ENCODE measurements at places on chromosomes 2 and 18. TPM values are rescaled to one million over a fixed set of nuclear protein-coding genes. Genes with fewer than 3 reads are reported as not detected.

RNF152 gene
- 0.21 TPM for total RNA-seq

PARD3B gene
- total RNA-seq = 0.09 TPM

LCT gene
- 0.53 TPM for total RNA-seq

ERFE gene
- total RNA-seq = 1.1 TPM

DNA sequence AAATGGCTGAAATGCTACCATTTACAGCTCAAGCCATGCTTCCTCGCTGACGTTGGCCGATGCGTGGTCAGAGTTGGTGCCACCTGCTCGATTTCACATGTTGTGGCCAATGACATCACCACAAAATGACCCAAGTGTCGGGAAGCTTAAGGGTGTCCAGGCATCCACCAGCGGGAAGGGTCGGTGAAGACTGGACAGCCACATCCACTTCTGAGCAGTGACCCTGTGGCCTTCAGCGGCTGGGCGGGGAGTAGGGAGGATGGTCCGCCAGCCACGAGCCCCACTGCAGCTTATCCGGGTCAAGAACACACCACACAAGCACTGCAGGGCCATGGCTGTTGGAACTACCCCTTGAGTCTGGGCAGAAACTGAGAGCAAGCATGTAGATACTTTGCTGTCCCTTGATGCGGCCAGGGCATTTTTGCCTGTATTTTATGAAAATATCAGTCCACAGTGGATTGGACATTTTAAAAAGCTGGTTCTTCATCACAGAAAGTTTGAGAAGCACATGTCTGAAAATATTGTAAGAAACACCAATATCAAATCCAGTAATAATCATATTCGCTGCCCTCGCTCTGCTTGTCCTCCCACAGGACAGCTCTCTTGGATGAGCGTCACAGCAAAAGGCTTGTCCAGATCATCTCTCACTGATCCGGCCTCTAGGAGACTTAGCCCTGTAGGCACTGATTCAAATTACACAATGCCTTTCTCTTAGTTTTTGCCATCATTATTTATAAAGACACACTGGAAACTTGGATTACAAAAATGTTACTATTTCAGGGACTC is 174.0 kb downstream of the TWIST2 start:
- H3K27me3 ChIP-seq = peaks cover 2% of the 10 kb centered on the region
- no peak overlapping the region for H3K4me3 ChIP-seq
- no peaks in the 10 kb centered on the region for H3K36me3 ChIP-seq

DNA sequence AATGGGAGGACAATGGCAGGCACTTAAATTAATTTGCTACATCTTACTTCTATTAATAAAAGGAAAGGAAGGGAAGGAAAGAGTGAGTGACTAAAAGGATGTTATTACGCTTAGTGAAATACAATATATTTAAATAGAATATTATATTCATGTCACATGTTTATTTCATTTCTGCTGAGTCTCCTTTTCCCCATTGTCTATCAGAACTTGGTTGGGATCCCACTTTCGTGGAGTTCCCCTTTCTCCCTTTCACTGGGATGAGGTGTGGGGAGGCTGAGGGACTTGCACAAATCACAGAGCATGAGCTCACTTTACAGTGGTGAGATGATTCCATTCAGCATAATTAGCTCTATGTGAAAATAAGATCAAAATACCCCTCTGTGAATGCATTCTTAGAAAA is 730.6 kb downstream of the TSN start:
- no peak overlapping the region for H3K4me3 ChIP-seq
- H3K27me3 ChIP-seq = no peaks in the 10 kb centered on the region
- no peaks in the 10 kb centered on the region for H3K4me1 ChIP-seq
- no peak overlapping the region for H3K27ac ChIP-seq

DNA sequence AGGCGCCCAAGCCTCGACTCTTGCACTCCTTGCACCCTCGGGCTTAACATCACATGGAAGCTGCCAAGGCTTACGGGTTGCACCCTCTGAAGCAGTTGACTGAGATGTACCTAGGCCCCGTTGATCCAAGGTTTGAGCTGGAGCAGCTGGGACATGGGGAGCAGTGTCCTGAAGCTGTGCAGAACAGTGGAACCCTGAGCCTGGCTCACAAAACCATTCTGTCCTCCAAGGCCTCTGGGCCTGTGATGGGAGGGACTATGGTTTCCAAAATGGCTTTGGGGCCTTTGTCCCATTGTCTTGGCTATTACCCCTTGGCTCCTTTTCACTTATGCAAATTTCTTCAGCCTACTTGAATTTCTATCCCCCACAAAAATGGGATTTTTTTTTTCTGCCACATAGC is 454.0 kb downstream of the PIK3C3 start:
- DNase-seq = no peak
- no peak overlapping the region for H3K27ac ChIP-seq
- no peaks in the 10 kb centered on the region for H3K36me3 ChIP-seq
- no peak overlapping the region for H3K4me3 ChIP-seq
- no peaks in the 10 kb centered on the region for H3K4me1 ChIP-seq

DNA sequence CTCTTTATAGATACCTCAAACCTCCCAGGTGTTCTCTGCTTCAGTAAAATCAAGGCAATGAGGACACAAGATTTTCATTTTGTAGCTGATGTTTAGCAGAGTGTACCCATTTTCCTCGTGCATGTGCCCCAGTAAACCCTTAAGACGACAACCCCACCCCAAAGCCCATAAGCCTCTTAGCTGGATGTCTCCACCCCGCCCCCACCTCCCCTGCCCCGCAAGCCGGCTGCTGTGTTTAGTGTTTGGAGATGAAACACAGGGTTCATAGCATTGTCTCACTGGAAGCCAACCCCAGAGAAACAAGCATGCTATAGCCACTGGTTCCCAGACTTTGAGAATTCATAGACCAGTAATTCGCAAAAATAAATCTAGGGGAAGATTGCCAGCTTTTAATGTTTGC is 5.8 kb upstream of the SAG start:
- H3K36me3 ChIP-seq = no peaks in the 10 kb centered on the region
- no peaks in the 10 kb centered on the region for H3K27me3 ChIP-seq
- no peak for DNase-seq
- no peak overlapping the region for H3K27ac ChIP-seq
- H3K4me3 ChIP-seq = no peak overlapping the region

GRCh38 chr18:21289827-21290226 is 47.8 kb downstream of the GREB1L start:
- H3K36me3 ChIP-seq = no peaks in the 10 kb centered on the region
- no peaks in the 10 kb centered on the region for H3K27me3 ChIP-seq
- no peak overlapping the region for H3K27ac ChIP-seq
- DNase-seq = no peak
- H3K4me1 ChIP-seq = no peaks in the 10 kb centered on the region

- DNase-seq = no peak
- no peaks in the 10 kb centered on the region for H3K27me3 ChIP-seq
- H3K4me3 ChIP-seq = no peak overlapping the region
Measured at GRCh38 chr2:172582656-172583055, 26.8 kb downstream of the PDK1 start.

DNA sequence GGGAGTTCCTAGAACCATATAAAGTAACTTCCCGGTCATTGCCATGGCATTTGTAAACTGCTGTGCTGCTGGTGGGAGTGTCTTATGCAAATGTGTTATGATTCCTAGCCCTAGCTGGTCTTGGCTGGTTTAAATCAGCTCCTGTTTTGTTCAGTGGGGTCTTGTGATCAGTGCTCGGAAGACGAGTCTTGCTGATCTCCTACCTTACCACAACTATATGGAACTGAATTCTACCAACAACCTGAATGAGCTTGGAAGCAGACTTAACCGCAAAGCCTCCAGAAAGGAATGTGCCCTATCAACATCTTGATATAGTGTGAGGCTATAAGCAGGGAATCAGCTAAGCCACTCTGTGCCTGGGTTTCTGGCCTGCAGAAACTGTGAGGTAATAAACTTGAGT is 33.5 kb downstream of the POLE4 start:
- no peaks in the 10 kb centered on the region for H3K36me3 ChIP-seq
- H3K27ac ChIP-seq = no peak overlapping the region
- peaks cover 2% of the 10 kb centered on the region for H3K27me3 ChIP-seq
- no peak overlapping the region for H3K4me3 ChIP-seq
- no peaks in the 10 kb centered on the region for H3K4me1 ChIP-seq

Measured in activated T-helper 2 cell treated with anti-CD3 and anti-CD28 coated beads, Interferon-gamma antibody, Interleukin-2, Interleukin-4, amounts not matched to agents 10 μg/mL and 5 μg/mL and 100 μg/mL, durations not matched to agents 14 hours and 24 hours and 36 hours (primary cell).